Smooth muscle cell of trachea (primary cell): ENCODE measurements at places on chromosomes 7 and 10. TPM values are rescaled to one million over a fixed set of nuclear protein-coding genes. Genes with fewer than 3 reads are reported as not detected.

DRGX gene
- total RNA-seq: not detected in 2 replicates

OR9A2 gene
- not detected in 2 replicates for total RNA-seq

ACBD7 gene
- total RNA-seq: 0.99 and 4.9 TPM in 2 replicates

DUS4L gene
- 5.5 and 11.1 TPM in 2 replicates for total RNA-seq

LBX1 gene
- total RNA-seq: not detected in 2 replicates

CDC14C gene
- 0.15 and 0.17 TPM in 2 replicates for total RNA-seq

SLIT1 gene
- under 0.01 and 0.17 TPM in 2 replicates for total RNA-seq

TRIM50 gene
- total RNA-seq: not detected in 2 replicates

NACAD gene
- 5.0 and 5.1 TPM in 2 replicates for total RNA-seq

LRGUK gene
- under 0.01 and 0.29 TPM in 2 replicates for total RNA-seq

TMEM140 gene
- 14.1 and 30.1 TPM in 2 replicates for total RNA-seq

ATP6V0A4 gene
- not detected in 2 replicates for total RNA-seq

OR2A12 gene
- not detected in 2 replicates for total RNA-seq

DPCD gene
- 29.4 and 59.6 TPM in 2 replicates for total RNA-seq

HOXA3 gene
- total RNA-seq: 2.6 and 3.0 TPM in 2 replicates

H2BK1 gene
- not detected in 2 replicates for total RNA-seq

NUTM2E gene
- total RNA-seq: 0.15 TPM in 1 of 2 replicates, not detected in the other

PRSS2 gene
- not detected in 2 replicates for total RNA-seq

MSMB gene
- total RNA-seq: not detected in 2 replicates

ZNF398 gene
- total RNA-seq: 8.3 and 9.3 TPM in 2 replicates

PLCE1 gene
- 2.3 and 3.5 TPM in 2 replicates for total RNA-seq

CALHM1 gene
- total RNA-seq: not detected in 2 replicates

VAX1 gene
- not detected in 2 replicates for total RNA-seq

BLNK gene
- 0.17 TPM in 1 of 2 replicates, not detected in the other for total RNA-seq

MYPN gene
- total RNA-seq: 0.15 and 0.33 TPM in 2 replicates

GRID2IP gene
- 0.15 TPM in 1 of 2 replicates, not detected in the other for total RNA-seq

SCRN1 gene
- total RNA-seq: 111 and 141 TPM in 2 replicates

TSPAN13 gene
- total RNA-seq: 3.0 and 4.4 TPM in 2 replicates

UPK3BL1 gene
- 10.3 and 12.2 TPM in 2 replicates for total RNA-seq

CUBN gene
- total RNA-seq: 3.3 and 3.6 TPM in 2 replicates

FEZF1 gene
- not detected in 2 replicates for total RNA-seq

DGKI gene
- total RNA-seq: 1.7 and 4.0 TPM in 2 replicates

GHRHR gene
- not detected in 2 replicates for total RNA-seq

LRRC61 gene
- 0.15 and 3.3 TPM in 2 replicates for total RNA-seq

GPER1 gene
- 4.5 and 4.9 TPM in 2 replicates for total RNA-seq

TAS2R41 gene
- total RNA-seq: 0.17 TPM in 1 of 2 replicates, not detected in the other

NPSR1 gene
- not detected in 2 replicates for total RNA-seq

NUTM2B gene
- total RNA-seq: 0.15 and 1.2 TPM in 2 replicates

SMKR1 gene
- 0.66 TPM in 1 of 2 replicates, not detected in the other for total RNA-seq

BAZ1B gene
- 50.4 and 61.8 TPM in 2 replicates for total RNA-seq

CTAGE6 gene
- total RNA-seq: 0.58 and 0.66 TPM in 2 replicates

SEMA4G gene
- total RNA-seq: 1.0 and 2.3 TPM in 2 replicates

ZNF804B gene
- total RNA-seq: not detected in 2 replicates

NXPH1 gene
- total RNA-seq: not detected in 2 replicates

ORC5 gene
- total RNA-seq: 27.3 and 28.7 TPM in 2 replicates

PTPN20 gene
- 0.33 and 0.73 TPM in 2 replicates for total RNA-seq

GNAT3 gene
- not detected in 2 replicates for total RNA-seq

IGF2BP3 gene
- 32.0 and 35.1 TPM in 2 replicates for total RNA-seq

C10orf67 gene
- total RNA-seq: under 0.01 and 0.44 TPM in 2 replicates

SEMA3A gene
- 80.4 and 117 TPM in 2 replicates for total RNA-seq

ATP6V1F gene
- 85.5 and 156 TPM in 2 replicates for total RNA-seq

HABP2 gene
- total RNA-seq: not detected in 2 replicates

RET gene
- 1.6 and 1.8 TPM in 2 replicates for total RNA-seq

KLLN gene
- 0.73 and 1.2 TPM in 2 replicates for total RNA-seq

MOGAT3 gene
- not detected in 2 replicates for total RNA-seq

SEC31B gene
- 2.2 and 4.1 TPM in 2 replicates for total RNA-seq

PDZD8 gene
- 17.9 and 18.0 TPM in 2 replicates for total RNA-seq

CCZ1 gene
- total RNA-seq: 27.6 and 51.3 TPM in 2 replicates

VSIR gene
- total RNA-seq: 15.1 and 95.4 TPM in 2 replicates
